Activated naive CD4-positive, alpha-beta T cell (primary cell): ENCODE measurements at places on chromosomes 5 and 9.

DNA sequence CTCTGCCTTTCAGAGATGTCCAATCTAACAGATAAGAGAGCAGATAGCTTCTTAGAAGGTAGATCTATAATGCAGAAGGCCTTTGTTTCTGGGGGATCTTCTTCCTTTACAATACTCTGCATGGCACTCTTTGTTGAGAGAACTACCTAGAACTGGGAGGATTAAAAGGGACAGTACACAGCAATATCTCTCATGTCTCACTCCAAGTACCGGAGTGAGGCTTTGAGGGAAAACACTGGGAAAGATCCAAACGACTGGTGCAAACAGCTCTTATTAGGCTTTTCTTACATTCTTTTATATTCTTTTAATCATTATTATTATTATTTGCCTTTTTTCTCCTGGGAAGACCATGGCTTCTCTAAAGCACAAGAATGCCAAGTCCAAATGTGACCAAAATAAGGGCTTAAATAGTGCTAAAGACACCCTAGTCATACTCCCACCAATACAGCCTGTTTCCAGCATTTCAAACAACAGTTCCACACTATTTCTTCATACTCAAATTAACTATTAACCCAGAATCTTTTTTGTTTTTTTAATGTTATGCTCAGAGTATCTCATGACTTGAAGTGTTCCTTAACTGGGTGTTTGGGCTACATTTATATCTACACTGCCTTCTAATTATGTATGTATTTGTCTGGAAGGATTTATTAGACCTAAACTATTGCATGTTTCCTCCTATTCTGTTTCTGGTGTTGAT, 52.7 kb downstream of the ABHD17B start:
- DNase-seq = no peak

GRCh38 chr5:126460977-126461376, 37.8 kb downstream of the GRAMD2B start:
- no peak for DNase-seq

GRCh38 chr5:159198063-159199036, 11.0 kb downstream of the RNF145 start:
- DNase-seq = no peak

DNA sequence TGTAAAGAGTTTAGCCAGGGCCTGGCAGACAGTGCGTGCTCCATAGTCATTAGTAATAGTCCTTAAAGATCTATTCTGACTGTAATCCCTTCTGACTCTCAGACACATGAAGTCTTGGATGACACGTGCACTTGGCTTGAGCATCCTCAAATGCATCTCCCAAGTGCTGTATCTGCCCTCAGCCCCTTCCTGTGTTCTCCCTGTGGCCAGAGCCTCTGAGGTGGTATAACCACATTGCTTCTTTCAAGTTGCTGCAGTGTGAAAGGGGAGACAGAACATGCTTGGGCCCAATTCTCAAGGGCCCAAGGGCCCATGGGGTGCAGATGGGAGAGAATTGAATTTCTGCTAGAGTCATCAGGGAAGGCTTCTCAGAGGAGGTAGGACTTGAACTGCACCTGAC, 30.1 kb upstream of the HAND1 start:
- no peak for DNase-seq

DNA sequence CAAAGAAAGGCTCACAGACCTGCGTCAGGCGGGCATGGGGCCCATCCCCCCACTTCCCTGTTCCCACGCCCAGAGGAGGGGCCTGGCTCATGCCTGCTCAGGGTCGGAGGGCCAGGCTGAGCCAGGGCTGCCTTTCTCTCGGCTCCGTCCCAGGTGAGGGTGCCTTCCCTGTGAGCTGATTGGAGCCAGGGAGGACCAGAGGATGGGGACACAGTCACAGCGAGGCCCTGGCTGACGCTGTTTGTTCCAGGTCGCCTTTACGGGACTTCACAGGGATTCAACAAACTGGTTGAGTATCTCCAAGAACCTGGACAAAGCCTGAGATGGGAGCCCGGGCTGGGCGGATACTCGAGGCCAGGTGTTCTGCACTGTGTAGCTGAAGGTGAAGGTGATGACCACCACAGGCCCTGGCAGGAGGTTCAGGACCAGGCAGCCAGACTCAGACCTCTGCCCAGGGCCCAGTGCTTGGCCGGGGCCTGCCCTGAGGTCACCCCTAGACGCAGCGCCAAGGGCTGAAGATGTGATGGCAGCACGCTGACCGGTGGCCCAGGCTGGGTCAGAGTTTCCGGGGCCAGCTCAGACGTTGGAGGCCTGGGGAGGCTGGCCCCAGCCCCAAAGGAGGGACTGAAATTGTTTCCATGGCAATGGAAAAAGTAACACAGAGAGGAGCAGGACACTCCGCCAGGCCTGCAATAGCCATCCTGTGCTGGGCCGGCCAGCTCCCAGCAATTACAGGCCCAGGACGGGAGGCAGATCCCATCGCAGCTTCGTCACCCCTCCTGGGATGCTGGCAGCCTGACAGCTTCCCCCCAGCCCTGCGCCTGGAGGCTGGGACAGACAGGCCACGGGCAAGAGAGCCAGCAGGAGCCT, 65.3 kb upstream of the ADAMTS2 start:
- DNase-seq = no peak

- DNase-seq = no peak
These were observed 43.0 kb downstream of the SEMA6A start for GRCh38 chr5:116531635-116532034.

GRCh38 chr5:93677359-93677891, 64.0 kb downstream of the POU5F2 start:
- DNase-seq = no peak

DNA sequence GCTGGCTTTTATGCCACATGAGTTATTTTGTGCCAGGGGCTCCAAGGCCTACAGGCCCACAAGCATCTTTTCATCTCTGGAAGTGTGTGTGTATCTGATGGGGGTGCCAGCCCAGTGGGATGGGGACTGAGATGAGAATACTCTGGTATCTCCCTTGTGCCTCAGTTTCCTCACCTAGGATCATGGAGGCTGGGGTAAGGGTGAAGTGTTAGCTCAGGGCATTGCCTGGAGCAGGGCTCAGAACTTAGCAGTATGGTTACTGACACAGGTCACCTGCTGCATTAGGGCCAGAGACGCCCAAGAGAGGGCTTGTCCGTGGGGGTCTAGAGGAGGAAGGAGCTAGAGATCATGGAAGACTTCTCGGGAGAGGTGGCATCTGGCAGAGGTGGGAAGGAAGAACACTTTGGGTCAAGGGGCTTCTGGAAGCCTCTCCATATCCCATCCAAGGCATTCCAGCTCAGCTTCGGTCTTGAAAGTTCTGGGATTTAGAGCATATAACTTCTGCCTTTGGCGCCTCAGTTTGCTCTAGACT, 742 bp upstream of the WNK2 start:
- no peak for DNase-seq

DNA sequence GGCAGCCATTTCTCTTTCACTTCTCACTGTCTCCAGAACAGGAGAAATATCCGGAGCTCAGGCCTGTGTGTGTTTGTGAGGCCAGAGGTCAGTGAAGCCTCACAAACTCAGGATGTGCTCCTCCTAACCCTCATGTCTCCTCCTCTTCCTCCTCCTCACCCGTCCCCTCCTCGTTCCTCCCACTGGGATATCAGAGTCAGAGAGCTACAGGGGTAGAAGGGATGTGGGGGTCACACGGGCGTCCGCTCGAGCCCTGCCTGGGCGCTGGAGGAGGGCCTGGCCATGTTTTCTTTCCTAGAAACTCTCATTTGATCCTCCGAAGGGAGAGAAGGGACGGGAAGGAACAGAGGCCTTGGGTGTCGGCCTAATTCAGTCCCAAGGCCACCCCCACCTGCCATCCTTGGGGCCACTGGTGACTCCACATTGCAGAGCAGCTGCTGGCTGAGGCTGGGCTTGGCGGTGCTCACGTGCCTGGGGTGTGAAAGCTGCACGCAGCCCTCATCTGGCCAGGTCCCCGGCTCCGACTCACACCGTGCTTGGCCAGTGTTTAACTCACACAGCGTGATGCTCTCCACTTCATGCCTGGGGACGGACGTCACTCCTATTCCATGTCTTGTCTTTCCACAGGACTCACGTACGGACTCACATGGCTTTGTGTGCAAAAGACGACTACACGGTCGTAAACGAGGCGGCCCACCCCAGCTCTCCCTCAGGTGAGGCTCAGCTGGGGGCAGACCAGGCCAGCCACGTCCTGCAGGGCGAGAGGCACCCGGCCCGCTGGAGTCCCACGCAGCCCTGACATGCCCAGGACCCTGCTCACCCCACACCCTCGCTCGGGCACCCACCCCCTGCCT, 22.6 kb upstream of the SLC6A19 start:
- DNase-seq = no peak

DNA sequence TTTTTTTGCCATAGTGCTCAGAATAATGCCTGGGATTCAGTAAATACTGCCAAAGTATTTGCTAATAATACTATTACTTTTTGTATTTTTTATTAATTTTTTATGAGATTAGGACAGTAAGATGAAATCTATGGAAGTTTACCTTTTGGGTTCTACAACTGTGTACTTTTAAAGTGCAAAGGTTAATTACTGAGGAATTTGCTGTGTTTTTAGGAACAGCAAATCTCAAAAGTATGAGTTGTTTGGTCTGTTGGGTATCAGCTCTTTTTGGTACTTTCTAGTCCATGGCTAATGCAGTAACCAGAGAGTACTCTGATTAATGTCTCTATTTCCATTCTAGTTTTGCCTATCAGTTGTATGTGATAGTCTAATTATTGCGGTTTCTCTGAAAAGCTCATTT, 5.1 kb downstream of the HSPA4 start:
- DNase-seq = no peak

- DNase-seq = no peak
These were observed 66.3 kb upstream of the ZFR start for GRCh38 chr5:32510860-32511259.

DNA sequence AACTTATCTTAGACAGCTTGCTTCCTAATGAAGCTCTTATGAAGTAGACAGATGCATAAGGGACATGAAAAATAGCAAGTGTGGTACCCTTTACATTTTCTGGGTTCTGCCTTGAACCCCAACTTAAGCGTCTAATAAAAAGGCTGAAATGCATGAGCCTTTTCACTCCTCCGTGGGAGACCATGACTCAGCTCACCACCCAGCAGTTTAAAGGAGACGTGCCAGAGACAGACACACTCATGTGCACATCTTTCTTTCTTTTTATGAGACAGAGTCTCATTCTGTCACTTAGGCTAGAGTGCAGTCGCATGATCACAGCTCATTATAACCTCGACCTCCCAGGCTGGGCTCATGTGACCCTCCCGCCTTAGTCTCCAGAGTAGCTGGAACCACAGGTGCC, 22.3 kb downstream of the CTXN3 start:
- no peak for DNase-seq

DNA sequence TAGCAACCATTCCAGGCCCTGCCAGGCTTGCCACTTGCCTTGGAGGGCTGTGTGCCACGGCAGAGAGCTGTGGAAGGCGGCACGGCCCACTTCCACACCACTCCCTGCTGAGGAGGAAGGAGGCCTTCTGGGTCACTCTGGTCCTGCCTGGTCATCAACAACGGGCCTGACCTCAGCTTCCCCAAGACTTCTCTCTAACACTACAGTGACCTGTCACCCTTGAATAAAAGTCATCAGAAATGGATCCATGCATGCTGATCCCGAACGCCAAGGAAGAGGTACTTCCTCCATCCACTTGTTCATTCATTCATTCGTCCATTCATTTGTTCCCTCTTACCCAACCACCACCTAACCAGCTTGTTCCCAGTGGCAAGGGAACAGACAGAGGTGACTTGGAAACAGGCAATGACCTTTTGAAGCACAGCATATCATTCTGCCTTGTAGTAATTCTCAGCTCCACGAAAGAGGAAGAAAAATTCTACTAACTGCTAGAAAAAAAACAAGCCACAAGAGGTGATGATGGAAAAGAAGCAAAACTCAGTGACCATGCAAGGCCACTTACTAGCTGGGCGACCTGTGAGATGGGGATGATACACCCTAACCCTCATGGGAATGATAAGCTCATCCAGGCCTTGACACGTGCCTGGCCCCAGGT, 58.6 kb downstream of the STK10 start:
- no peak for DNase-seq

DNA sequence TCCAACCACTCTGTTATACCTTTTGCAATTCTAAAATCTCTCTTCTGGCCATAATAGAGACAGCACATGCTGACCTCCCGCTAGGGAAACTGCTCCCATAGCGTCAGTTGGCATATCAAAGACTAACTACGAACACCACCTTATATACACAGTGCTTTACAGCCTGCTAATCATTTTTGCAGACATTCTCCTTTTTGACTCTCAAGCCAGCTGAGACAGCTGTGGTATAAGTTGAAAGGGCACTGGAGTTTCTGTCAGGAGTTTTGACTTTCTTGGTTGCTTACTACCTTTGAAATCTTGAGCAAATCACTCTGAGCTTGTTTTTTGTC, 160.2 kb upstream of the TBCA start:
- DNase-seq = no peak

DNA sequence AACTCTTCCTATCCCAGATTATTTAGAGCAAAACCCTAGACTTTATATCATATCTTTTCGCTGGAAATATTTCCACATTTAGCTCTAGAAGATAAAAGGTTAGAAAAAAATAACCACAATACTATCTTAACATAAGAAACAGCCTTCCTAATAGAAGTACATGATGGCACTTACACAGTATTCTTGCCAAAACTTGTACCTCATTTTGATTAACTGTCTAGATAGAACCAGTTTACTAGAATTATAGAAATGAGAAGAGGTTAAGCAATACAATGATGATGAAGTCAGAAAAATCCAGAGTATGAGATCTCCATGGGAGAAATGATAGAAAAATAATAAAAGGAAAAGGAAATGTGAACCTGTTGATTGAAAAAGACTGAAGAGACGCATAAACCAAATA, 63.1 kb downstream of the SLC12A2 start:
- no peak for DNase-seq

- no peak for DNase-seq
These were observed 161.0 kb upstream of the SLC12A2 start for GRCh38 chr5:127922603-127923002.

DNA sequence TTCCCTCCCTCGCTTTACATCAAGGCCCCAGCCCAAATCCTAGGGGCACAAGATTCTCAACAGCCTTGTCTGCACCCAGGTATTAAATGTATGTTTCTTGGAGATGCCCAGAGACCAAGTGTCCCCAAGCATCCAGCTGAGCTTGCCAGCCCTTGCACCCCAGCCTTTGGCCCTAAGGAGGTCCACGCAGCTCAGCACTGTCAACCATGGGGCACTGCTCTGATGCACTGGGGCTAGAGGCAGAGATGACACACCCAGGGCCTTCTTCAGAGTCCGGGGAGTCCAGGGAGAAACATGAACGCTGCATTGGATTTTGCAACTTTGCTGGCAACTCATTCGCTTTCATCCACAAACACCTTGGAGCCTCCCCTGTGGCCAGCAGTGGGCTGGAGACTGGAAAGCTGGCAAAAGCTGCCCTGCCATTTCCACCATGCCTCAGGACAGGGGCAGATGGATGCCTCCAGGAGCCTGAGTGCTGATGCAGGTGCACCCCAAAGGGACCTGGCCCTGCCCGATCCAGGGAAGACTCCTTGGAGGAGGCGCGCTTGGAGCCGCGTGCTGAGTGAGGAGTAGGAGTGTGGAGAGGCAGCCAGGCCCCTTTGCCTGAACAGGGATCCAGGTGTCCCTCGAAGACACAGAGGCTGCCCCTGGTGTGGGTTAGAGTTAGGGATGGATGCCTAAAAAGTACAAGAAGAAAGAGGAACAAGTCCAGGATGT, 19.3 kb downstream of the PAEP start:
- DNase-seq = no peak

- DNase-seq = no peak
These were observed at the start of gene RAI14 for GRCh38 chr5:34656001-34656699. Gene RAI14 (plus strand): TSS chr5:34656328. CDS start chr5:34686920, 30,592 bp downstream.
